GM06990 (cell line): ENCODE measurements at places on chromosomes 7 and 10.

GRCh38 chr7:11328309-11328708, 354.6 kb downstream of the PHF14 start:
- no peak for DNase-seq

DNA sequence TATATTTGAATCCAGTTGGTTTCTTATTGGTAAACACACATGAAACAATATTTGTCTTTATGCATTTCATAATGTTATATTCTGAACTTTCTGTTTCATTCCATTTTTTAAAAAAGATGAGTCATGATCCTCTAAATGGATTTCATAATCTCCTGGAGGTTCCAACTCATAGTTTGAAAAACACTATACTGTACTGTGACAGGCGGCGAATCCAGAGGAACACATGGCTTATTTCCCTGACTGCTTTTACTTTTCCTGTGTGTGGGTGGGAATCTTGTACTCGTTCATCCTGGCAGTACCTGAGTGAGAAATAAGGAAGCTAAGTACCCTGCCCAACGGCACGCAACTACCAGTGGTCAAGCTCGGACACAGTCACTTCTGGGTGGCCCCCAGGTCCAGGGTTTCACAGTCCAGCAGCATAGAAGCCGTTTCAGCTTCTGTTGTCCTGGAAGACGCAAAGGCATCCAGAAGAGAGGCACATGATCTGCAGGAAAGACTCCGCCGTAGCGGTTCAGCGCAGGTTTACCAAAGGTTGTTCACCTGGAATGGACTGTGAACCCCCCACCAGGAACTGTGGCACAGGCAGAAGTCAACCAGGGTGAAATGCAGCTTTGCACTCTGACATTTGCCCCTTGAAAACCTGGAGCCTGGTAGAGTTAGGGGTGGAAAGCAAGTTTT, 117.7 kb downstream of the CCNY start:
- DNase-seq: no peak

DNA sequence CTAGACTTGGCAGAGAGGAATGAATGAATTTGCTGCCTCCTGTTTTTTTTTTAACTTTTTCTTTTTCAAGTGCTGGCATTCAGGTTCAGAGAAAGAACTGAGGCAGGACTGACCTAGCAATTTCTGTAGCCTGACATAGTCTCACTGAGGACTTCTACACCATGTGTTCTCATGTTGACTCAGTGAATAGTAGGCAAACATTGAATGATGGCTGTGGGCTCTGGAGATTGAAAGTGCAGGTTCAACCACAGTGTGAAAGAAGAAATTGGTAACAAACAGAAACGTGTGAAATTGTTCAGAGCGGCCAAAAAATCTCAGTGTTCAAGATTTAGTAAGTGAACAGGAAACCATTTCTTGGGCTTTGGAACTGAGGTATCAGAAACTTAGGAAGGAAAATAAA, 322.4 kb upstream of the GHITM start:
- peak; percentile 20 for DNase-seq

- DNase-seq: peak; percentile 18
Measured at GRCh38 chr10:100528921-100529474, 673 bp downstream of the NDUFB8 start.

- peak; percentile 3 for DNase-seq
Measured at GRCh38 chr10:50614444-50615137, 9.2 kb downstream of the SGMS1 start.

- no peak for DNase-seq
Measured at GRCh38 chr10:28312572-28312971, 9.7 kb upstream of the MPP7 start.

- no peak for DNase-seq
Measured at GRCh38 chr7:15168489-15168888, 265.9 kb upstream of the DGKB start.

DNA sequence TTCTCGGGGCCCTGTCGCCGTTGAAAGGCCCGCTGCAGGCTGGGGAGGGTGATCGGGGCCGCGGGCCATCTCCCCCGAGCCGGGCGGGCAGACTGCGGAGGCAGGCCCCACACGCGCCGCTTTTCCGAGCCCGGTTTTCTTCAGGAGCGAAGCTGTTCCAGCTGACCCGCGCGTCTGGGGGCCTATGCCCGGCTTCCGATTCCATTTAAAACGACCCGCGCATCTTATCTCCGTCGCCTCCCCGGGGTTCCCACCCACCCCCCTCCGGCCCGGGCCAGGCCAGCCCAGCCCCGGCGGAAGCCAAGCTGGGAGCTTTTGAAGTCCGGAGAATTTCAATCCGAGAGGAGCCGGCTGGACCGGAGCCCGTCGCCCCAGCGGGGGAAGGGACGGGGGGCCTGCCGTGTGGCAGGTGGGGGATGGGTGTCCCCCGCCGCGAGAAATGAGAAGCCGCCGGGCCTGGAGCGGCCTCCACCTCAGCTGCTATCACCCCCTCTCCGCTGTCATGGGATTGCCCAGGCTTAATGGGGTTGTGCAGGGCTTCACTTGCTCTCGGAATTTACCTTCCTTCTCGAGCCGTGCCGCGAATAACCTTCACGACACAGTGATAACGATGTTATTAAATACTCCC, 3.1 kb upstream of the EVX1 start:
- DNase-seq: no peak

DNA sequence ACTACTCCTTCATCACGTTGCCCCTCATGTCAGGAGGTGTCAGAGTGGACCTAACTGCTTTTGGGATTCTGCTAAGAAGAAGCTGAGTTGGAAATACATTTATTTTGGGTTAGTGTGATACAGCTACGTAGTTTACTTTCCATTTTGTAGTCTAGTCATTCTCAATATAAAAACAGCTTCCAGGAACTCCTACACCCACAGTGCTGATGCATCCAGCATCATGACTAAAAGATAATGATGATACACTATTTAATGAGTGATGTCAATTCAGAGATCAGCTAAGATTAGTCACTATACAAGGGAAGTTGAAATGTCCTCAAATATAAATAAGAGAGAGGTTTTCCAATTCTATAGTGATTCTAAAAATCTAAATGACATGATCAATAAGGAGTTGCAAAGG, 264.2 kb upstream of the SLC26A5 start:
- no peak for DNase-seq

DNA sequence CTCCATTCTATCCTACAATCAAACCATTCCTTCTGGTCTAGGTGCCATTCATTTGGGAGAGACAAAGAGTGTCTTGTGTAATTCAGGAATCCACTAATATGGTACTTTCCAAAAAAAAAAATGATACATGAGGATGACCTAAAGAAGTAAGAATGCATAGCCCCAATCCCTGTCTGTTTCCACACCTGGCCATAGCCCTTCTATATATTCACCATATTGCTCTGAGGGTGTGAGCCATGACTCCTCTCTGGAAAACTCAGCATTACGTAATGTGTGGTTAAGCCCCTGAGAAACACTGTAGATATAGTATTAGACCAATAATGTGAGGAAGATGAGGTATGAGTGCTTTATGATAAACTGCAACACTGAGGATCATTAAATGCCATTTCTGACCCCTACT, 592.7 kb downstream of the INHBA start:
- DNase-seq: no peak

- no peak for DNase-seq
Measured at GRCh38 chr7:27972276-27972675, 208.3 kb downstream of the JAZF1 start.

GRCh38 chr10:131792809-131793208, 108.0 kb upstream of the PPP2R2D start:
- DNase-seq: no peak

GRCh38 chr10:123044391-123044790, 35.6 kb downstream of the ACADSB start:
- no peak for DNase-seq

DNA sequence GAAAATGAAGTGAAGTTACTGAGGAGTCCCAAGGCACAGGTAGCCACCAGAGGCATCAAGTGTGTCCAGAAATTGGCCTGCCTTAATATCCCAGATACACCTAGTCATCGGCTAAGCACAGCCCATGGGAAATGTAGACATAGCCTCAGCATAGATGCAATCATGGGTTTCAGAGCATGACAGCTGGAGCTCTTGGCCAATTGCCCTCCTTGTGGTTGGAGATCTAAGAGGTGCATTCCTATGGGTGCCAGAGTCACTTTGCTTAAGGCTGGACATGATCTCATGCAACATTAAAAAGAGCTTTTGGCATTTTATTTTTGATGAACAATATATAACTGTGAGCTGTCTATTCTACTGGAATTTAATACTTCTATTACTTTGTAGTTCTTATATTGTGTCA, 758.0 kb upstream of the LRRTM3 start:
- no peak for DNase-seq

GRCh38 chr10:3782146-3782450, 2.9 kb downstream of the KLF6 start:
- no peak for DNase-seq

DNA sequence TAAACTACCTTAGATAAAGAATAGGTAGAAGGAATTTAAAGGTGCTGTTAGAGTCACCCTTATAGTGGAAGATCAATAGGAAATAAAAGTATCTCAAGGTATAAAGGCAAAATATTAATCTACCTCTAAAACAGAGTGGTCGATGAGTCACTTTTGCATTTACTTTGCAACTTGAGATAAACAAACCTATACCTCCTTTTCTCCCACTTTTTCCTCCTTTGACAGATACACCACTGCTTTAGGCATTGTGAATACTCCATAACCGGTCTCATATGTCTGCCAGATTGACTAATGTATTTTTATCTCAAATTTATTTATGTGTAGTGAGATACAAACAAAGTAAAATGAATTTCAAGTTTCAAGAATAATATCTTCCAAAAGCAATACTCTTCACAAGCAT, 193.5 kb downstream of the SKAP2 start:
- DNase-seq: no peak

GRCh38 chr10:123972481-123973401, 81.1 kb upstream of the CPXM2 start:
- no peak for DNase-seq

DNA sequence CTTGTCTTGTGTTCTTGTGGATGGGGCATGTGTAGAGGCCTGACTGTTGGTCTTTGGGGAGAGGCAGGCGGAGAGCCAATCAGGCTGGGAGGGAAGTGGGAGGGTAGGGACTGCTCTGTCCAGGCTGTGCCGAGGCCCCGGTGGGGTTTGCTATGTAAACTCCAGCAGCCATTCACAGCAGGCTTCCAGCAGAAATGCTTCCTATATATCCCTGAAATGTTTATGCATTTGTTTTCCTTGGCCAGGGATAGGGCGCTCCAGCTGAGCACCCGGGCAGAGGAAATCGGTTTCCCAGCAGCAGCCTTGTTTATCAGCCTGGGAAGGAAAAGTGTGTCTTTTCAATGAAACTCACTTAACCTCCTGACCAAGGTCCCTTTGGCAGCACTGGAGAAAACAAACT, 18.3 kb upstream of the AQP1 start:
- DNase-seq: no peak

GRCh38 chr10:33494694-33495265, 160.3 kb upstream of the NRP1 start:
- no peak for DNase-seq

- no peak for DNase-seq
Measured at GRCh38 chr7:1413936-1414639, 45.2 kb downstream of the MICALL2 start.

DNA sequence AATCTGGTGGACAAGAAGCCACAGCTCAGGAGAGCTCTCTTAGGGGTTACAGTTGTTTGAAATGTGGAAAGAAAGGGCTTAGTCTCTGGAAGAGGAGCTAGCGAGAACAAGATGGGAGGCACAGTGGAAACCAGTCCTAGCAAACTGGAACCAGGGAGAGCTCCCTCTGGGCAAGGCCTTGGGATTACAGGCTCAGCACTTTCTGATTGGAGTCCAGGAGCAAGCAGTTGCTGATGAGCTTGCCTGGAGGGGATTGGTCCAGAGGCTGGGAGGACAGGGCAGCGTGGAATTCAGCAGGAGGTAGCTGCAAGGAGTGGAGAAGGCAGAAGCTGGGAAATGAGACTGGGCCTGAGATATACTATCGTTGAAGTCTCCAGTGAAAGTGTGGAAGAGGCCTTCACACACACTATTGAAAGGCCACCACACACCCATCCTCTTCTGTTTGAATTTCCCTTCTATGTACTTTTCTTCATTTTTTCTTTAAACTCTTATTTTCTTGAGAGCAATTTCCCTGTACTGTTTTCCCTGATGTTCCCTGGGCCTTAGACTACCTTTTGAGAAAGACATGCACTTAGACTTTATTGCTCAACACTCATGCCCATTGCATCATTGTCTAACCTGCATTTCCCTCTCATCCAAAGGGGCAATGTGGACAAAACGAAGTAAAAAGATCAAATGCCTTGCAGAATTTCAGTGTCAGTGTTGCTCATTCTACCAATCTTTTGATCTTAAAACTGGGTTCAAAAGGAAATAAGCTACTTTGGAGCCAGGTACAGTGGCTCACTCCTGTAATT, 57.8 kb upstream of the LANCL2 start:
- no peak for DNase-seq

GRCh38 chr10:68231817-68232251, at the start of gene ATOH7:
Gene ATOH7 (minus strand): TSS chr10:68232113. CDS start chr10:68231677, 436 bp downstream.
- no peak for DNase-seq

- no peak for DNase-seq
Measured at GRCh38 chr7:155316427-155317113, 18.9 kb downstream of the INSIG1 start.

DNA sequence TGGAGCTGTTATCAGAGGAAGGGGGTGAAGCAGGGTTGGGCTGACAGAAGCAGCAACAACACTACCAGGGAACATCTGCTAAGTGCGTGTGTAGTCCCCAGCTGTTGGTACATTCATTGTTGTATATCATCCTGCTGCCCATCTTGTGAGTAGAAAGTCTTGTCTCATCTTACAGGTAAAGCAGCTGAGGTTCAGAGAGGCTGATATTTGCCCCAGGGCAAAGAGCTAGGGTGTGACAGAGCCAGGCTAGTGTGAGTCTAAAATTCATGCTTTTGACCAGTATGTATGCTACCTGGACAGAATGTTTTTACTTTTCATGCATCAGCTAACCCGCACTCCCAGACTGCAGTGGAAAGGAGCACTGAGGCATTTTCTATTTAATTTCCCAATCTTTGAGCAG, 221.6 kb downstream of the STK31 start:
- DNase-seq: no peak

GRCh38 chr7:3152714-3153113, 109.0 kb upstream of the CARD11 start:
- no peak for DNase-seq

DNA sequence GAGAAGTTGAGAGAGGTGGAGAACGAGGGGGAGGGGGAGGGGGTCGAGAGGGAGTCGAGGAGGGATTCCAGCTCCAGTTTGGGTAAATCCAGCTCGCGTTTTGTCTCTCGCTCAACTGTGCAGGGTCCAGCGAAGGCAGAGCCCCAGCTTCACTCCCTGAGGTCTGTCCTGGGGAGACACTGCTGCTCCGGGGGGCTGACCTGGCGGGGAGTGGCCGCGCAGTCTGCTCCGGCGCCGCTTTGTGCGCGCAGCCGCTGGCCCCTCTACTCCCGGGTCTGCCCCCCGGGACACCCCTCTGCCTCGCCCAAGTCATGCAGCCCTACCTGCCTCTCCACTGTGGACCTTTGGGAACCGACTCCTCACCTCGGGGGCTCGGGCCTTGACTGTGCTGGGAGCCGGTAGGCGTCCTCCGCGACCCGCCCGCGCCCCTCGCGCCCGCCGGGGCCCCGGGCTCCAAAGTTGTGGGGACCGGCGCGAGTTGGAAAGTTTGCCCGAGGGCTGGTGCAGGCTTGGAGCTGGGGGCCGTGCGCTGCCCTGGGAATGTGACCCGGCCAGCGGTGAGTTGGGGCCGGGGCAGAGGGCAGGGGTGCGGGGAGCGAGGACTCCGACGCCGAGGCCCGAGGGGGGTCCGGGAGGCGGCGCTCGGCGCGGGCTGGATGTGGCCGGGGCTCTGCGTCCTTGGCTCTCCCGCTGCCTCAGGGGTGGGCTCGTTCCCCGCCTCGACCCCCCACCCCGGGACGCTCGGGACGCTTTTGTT, at the start of gene TET1:
Gene TET1 (plus strand): TSS at position 152 of the 757 bp plus-strand sequence. CDS start 12,002 bp downstream, outside the sequence.
- DNase-seq: no peak
